ENCODE measurements at places on chromosomes 16 and 17.
A peak's percentile ranks its signal among the peaks of the same experiment; 100 is the strongest.

GRCh38 chr16:21647562-21648164, 4.7 kb downstream of the IGSF6 start:
- no peak for ATAC-seq

GRCh38 chr16:85253084-85253941, 141.0 kb upstream of the CIBAR2 start:
- ATAC-seq: peak; percentile 75

DNA sequence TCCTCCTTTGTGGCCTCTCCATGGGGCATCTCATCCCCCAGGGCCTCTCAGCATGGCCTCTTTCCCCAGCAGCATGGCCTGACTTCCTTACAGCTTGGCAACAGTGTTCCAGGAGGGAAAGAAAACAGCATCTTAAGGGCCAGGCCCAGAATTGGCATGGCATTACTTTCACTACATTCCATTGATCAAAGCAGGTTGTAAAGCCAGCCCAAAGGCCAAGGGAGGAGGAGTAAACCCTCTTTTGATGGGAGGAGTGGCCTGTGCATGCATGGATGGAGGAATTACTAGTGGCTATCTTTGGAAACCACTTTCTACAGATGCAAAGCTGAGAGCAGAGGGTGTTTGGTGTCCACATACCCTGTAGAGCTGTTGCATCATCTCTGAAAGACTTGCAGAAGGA, 149.4 kb downstream of the AIPL1 start:
- ATAC-seq: no peak

GRCh38 chr16:4588386-4588785, 26.3 kb downstream of the UBALD1 start:
- ATAC-seq: no peak

- ATAC-seq: no peak
Observed at GRCh38 chr17:74235911-74236371, 22.6 kb downstream of the TTYH2 start.

GRCh38 chr17:44965481-44966234, 2.4 kb downstream of the C1QL1 start:
- no peak for ATAC-seq

DNA sequence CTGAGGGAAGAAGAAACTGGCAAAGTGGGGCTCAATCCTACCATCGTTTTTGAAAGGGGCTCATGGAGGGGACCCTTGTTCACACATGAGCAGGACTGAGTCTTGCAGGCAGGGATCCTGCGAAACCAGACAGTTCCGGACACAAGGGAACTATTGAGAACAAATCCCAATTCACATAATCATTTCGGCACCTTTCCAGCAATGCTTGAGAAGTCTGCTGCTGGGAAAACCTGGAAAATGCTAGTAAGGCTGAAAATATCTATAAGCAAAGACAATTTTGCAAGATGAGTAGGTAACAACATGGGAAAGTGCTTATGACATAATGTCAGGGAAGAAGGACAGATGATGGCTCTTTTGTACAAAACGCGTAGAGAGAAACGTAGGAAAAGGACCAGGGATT, 52.1 kb upstream of the BPTF start:
- ATAC-seq: no peak

- no peak for ATAC-seq
Observed at GRCh38 chr16:14434860-14435259, 195.2 kb downstream of the PARN start.

DNA sequence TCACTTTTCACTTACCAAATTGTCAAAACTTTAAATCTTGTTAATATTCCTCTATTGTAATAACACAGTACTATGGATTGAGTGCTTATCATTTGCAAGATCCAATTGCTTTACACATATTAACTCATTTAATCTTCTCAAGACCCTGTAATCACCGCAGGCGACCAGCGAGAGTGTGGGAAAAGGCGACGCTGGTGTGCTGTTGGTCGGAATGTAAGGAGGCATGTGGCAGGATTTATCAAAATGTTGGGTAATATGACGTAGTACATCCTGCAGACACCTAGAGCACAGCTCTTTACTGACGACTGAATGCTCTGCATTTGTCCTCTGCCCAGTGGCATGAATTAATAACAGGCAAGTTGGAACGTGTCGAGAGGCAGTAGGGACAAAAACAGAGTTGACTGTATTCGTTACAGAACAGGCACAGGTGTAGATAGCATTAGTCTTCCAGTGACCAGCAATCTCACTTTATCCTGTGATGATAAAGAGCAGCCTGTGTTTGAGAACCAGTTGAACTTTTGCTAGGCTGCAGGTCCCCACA, 80.3 kb downstream of the TNRC6C start:
- ATAC-seq: no peak

DNA sequence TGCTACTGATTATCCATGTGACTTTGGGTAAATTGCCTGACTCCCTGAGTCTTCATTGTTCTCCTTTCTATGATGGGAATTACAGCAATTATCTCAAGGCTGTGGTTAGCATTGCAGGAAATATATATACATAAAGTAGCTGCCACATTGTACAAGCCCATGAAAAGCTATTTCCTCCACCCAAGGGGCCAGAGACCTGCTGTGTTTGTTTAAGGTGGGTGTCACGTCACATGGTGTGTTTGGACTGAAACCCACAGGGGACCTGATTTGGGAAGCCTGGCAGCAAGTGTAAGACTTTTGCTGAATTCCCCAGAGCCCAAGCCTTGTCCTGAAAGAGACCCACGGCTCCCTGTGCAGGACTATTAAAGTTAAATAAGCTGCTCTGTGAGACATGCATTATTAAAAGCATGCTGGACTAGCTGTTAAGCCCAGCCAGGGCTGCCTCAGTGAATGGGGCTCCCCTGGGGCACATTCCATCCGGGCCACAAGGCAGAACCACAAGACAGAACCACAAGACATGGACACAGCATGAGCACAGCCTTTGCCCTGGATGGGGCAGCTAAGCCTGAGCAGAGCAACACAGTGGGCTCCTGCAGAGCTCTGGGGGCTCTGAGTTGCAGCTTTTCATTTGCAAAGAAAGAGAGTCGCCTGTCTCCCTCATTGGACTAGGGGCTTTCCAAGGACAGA, 148.9 kb downstream of the SPACA3 start:
- ATAC-seq: no peak

DNA sequence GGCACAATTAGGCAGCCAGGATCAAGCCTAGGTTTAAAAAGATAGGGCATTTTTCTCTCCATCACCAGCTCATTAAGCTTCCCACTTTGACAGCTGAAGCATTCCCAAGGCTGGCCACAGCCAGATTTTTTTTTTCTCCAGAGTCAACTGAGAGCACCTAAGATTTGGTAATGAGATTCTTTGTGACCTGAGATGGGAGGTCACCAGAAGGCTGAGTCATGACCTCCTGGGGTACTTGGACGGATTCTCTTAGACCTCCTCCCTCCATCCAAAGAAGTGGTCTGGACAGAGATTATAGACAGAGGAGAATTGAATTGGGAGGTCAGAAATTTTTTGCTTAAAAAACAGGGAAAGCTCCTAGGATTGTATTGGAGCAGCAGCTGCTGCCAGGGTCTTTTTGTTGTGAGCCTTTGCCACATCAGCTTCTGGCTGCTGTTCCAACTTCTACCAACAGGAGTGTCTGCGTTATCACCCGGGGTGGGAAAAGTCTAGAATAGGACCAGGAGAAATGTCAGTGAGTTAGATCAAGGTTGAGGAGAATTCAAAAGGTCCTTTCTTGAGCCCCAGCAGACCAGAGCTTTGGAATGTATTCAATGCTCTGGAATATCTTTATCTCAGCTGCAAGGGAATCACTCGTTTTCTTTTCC, 221.2 kb upstream of the N4BP1 start:
- no peak for ATAC-seq

DNA sequence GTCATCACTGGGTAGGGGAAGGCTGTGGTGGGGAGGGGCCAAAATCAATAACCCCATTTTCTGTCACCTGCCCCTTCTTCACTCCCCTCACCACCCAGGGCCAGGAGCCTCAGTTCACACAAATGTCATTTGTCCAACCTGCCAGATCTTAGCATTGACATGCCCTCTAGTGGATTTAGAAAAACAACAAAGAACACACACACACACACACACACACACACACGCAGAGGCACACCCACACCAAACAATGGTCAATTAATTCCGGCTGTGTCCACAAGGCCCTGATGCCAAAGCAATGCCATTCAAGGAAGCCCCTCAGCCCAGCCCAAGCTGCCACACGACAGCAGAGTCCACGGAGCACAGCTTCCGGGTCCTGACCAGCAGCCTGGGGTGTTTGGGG, 68.4 kb downstream of the NOG start:
- ATAC-seq: no peak

GRCh38 chr17:35536664-35537171, 760 bp downstream of the SLFN12L start:
- ATAC-seq: no peak

GRCh38 chr16:83365166-83365565, 442.6 kb upstream of the HSBP1 start:
- no peak for ATAC-seq

DNA sequence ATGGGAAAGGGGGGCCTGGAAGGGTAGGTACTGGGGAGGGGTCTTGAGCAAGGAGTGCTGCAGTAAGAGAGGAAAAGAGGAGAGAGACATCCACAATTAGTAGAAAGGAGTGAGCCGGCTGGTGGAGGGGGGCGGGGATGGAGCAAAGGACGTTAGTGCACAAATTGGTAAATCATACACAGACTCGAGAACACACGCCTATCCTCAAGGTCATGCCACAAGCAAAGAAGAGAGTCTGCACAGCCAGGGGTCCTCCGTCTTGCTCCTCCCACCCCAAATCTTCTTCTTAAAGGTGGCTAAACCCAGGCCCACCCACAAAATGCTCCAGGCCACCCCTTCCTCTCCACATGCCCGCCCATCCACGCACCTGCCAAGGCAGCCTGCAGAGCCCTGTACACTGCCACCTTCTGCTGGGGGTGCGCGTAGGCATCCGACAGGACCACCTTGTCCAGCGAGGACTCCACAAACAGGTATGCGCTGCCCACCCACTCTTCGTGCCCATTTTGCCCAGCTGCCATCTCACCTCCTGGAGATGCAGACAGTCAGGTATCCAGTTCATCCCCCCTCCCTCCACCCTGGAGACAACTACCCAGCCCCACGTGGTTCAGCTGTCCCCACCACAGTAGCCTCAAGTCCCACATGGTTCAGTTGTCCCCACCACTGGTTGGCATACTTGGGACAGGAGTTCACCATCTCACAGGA, 3.4 kb downstream of the TRADD start:
- no peak for ATAC-seq

GRCh38 chr17:41967141-41967920, 736 bp downstream of the CNP start:
- ATAC-seq: peak; percentile 14

DNA sequence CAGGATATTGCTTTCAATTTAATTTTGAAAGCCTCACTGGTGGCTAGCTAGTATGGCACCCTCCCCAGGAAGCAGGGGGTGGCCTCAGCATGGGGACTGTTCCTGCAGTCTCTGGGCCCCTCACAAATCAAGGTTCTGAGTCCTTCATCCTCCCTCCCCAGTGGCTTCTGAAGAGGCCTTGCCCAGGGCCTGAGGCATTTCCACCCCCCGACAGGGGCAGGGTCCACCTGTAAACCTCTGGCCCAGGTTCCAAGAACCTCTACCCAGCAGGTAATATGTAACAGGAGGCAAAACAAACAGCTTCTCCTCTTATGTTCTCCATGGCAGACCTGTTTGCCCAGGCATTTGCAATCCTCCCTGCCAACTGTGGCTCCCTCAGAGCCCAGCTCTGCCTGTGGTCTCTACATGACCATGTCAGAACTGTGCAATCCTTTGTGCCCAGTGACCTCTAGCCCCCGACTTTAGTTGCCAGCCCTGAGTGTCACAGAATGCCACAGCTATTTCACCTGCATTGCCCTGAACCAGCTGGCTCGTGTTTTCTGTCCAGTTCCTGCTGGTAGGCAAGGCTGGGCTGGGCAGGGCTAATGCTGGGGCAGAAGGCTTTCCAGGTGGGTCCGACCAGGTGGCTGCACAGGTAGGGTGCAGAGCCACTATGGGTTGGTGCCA, 14.3 kb downstream of the ACSF2 start:
- no peak for ATAC-seq

GRCh38 chr17:38870259-38871165, 654 bp downstream of the LASP1 start:
- ATAC-seq: peak; percentile 68

GRCh38 chr17:49466436-49466835, 28.7 kb upstream of the NGFR start:
- no peak for ATAC-seq

- ATAC-seq: peak; percentile 50
Observed at GRCh38 chr17:43832976-43833829, at the start of gene MPP3. Gene MPP3, minus strand, starts transcription at chr17:43833146. Its CDS starts 1,240 bp downstream, at chr17:43831906.

DNA sequence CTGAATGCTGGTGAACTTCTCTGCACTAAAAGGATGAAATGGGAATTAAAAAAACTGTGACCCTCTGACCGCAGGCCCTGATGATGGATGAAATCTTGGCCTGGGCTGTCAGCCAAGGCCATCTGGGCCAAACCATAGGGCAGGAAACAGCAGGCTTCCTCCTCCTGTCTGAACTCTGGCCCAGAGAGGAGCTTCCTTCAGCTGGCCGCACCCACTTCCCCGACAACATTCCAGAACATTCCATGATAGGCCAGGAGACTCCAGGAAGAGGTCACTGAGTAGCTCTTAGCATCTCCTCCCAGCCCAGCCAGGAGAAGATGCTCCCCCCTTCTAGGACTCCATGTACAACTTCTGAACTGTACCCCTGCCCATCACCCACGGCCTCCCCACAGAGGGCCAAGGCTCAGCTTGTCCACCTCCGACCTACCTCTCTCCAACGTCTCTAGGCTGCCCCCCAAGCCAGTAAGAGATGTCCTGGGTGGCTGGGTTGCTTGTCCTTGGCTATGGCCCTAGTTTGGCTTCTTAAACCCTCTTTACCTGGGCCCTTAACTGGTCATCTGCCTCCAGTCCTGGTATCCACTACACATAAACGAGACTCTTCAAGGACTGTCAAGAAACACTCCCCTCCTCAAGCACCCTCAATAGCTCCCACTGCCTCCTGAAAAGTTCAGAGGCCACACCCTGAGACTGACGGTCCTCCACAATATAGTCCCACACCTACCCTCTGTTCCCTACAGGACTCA, 1.7 kb downstream of the RPH3AL start:
- ATAC-seq: no peak

DNA sequence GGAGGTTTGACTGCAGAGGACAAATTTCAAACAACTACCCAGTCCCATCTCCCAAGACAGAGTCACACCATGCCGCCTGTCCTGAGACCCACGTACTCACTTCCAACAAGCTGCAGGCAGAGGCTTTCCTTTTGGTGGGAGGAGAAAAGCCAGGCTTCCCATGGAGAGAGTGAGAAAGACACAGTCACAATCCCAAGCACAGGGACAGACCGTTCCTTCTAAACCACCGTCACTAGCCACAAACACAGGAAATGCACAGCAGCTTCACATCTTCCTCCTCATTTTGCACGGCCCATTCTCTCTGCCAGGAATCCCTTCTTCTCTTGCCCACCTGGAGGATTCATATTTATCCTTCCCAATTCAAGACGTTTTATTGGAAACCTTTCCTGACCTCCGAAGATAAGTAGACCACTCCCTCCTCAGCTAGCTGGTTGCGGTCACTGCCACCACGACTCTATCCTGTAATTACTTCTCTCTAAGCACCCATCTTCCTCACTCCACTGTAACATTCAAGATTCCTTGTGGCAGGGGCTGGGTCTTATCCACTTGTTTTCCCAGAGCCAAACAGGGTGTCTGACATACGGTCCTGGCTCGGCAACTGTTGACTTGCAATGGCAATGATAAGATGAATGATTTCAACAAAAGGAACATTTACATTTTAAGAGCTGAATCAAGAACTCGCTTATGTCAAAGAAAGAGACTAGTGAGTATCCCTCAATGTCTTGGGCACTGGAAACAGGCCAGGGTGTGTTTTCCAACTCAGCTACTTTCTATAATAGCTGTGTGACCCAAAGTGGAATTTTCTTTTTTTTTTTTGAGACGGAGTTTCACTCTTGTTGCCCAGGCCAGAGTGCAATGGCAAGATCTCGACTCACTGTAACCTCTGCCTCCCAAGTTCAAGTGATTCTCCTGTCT, 87.6 kb downstream of the XYLT1 start:
- no peak for ATAC-seq

Data from stimulated activated memory B cell treated with anti-CD40 and anti-IgM and Interleukin-4, amounts not matched to agents 10 μg/mL and 1 μg/mL and 100 μg/mL, for 72 hours (primary cell).